CD4-positive, alpha-beta T cell treated with Interleukin-15 for 1 hour (primary cell): ENCODE measurements at places on chromosomes 2 and 18.

DNA sequence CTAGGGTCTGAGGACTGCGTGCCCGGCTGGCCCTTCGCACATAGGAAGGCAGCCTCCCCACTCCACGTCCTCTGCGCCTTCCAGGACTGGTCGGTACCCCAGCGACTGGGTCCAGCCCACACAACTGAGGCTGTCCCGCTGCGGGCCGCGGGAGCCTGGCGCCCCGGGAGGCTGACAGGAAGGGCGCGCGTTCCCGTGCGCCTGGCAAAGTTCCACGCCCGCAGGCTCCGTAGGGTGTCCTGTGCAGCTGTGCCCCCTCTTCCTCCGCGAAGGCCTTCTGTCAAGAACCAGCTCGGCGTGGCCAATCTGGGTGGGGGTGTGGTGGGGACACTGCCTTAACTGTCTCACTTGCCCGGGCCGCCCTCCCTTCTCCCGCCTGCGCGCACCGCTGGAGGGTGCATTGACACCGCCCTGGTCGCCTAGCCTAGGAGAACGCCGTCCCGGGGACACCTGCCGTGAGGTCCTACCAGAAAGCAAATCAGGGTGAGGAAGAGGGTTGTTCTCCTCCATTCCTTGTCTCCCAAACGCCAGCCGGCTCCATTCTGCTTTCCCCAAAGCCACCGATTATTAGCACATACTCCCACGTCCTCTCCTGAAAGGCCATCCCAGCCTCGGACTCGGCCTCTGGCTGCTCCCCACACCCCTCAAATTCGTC is 618 bp upstream of the LYPD1 start:
- DNase-seq = no peak

DNA sequence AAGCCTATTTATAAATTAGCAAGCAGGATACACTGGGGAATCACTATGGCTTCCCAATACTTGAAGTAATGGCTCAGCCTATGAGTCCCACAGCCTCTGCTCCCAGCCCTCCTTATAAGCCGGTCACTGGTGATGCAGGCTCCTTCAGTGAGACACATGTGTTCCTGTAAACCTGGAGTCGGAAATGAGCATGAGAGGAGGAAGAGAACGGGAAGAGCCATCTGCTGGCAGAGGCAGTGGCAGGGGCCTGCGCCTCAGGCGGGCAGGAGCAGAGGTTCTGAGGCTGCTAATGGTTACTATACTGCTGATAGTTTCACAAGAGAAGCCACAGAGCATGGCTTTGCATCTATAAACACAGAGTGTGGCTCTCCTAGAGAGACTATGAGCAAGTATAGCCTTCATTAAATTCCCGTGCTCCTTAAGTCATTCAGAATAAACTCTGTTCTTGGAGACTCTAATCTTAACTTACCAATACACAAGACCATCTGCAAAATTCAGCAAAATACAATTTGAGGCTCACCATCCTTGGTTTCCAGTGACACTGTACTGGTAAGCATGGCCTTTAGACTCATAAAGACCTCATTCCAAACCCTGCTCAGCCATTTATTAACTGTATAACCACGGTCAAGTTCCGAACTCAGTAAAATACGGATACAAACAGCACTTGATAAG is 63.3 kb downstream of the FBXO15 start:
- no peak for DNase-seq

GRCh38 chr2:100924520-100925451 is 77.3 kb upstream of the RPL31 start:
- no peak for DNase-seq

GRCh38 chr18:12872408-12872807 is 11.6 kb downstream of the PTPN2 start:
- no peak for DNase-seq

DNA sequence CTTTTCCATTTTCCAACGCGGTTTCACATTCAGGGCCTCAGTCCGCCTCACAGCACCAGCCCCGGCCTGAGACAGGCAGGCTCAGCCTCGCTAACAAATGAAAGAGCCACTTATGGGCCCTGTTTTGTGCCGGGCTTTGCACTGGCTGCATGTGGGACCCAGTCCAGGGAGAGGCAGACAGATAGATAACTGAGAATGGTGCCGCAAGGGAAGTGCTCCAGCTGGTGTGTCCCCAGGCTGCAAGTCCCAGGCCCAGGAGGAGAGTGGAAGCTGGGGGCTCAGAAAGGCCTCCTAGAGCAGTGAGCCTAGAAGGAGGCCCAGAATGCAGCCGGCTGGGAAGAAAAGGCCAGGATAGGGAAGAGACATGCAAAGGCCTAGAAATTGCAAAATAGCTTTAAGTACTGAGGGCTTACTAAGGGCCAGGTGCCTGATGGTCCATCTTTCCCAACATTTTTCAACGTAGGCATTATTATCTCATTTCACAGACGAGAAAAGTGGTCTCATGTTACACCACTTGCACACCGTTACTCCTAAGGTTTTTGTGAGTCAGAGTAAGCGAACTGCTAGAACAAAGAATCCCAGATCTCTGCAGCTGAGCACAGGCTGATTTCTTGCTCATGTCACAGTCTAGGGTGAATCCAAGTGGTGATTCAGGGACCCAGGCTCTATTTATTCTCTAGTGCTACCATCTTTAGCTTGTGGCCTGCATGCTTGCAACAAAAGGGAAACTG is 26.0 kb downstream of the ADRA2B start:
- DNase-seq = no peak

GRCh38 chr2:149155988-149156387 is 117.5 kb downstream of the LYPD6B start:
- no peak for DNase-seq

DNA sequence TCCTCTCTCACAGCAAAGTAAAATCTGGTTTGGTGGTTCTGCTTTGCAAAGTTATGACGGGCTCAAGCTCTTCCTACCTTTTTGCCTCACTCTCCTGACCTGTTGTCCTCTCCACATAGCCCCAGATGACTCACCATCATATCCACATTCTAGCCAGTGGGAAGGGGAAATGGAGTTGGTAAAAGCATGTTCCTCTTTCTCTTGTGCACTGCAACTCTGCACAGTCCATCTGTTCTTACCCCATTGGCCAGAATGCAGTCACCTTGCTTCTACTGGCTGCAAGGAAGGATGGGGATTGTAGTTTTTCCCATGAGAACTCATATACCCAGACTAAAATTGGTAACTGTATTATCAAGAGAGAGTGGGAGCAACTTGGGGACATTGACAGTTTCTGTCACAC is 50.4 kb upstream of the SMIM21 start:
- no peak for DNase-seq

- DNase-seq = no peak
These were observed 76.8 kb downstream of the ABI2 start for GRCh38 chr2:203404996-203405395.

DNA sequence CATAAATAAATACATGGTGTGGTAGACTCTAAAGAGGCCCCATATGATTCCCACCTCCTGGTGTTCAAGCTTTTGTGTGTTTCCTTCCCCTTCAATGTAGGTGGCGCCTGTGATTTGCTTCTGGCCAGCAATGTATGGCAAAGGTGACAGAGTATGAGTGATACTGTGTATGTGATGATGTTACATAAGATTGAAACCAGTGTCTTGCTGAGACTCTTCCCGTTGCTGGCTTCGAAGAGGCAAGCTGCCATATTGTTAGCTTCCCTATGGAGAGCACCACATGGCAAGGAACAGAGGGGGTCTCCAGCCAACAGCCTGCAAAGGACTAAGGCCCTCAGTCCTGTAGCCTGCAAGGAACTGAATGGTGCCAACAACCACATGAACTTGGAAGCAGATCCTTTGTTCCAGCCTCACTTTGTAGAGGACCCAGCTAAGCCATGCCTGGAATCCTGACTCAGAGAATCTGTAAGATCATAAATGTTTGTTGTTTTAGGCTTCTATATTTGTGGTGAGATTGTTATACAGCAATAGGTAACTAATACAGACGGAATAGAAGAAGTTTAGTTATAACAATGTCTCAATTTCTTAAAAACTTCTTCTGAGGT is 1.7 kb upstream of the SMAD4 start:
- no peak for DNase-seq

GRCh38 chr18:24014986-24015638 is 558 bp downstream of the TTC39C start:
- DNase-seq = no peak

DNA sequence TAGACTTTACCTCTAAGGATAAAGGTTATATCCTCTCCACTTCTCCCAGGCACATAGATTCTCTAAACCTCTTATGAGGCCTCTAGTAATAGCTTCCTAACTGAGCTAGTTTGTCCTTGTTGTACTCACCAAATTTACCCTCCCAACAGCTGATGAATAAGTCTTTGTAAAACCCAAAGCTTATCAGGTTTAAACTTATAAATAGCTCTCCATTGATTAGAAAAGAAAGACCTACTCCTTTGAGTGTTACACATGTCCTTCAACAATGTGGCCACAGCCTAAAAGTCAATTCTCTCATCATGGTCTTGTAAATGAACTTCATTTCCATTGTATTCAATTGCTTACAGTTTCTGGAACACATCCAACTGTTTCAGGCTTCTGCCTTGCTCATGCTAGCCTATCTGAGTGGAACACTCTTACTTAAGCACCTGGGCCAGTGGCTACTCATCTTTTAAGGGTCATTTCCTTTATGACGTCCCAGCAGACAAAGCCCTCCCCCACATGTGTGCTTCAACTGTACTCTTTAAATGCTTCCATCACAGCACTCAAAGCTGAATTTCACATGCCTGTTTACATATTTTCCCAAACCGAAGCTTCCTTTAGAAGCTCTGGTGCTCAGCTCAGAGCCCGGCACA is 131.6 kb downstream of the CDH2 start:
- no peak for DNase-seq

DNA sequence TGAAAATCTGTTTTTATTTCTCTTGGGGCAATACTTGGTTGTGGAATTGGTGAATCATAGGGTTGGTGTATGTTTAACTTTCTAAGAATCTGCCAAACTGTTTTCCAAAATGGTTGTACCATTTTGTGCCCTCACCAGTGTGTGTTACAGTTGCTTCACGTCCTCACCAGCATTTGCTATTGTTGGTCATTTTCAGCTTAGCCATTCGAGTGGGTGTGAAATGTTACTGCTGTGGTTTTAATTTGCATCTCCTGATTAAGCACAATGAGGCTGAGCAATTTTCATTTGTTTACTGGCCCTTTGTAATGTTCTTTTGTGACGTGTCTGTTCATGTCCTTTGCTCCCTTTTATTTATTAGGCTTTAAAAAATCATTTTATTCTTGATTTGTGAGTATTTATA is 49.7 kb downstream of the FOSL2 start:
- DNase-seq = no peak

GRCh38 chr2:23505218-23505983 is 120.4 kb downstream of the KLHL29 start:
- no peak for DNase-seq

- no peak for DNase-seq
These were observed 926.9 kb downstream of the DCC start for GRCh38 chr18:53266850-53267249.

DNA sequence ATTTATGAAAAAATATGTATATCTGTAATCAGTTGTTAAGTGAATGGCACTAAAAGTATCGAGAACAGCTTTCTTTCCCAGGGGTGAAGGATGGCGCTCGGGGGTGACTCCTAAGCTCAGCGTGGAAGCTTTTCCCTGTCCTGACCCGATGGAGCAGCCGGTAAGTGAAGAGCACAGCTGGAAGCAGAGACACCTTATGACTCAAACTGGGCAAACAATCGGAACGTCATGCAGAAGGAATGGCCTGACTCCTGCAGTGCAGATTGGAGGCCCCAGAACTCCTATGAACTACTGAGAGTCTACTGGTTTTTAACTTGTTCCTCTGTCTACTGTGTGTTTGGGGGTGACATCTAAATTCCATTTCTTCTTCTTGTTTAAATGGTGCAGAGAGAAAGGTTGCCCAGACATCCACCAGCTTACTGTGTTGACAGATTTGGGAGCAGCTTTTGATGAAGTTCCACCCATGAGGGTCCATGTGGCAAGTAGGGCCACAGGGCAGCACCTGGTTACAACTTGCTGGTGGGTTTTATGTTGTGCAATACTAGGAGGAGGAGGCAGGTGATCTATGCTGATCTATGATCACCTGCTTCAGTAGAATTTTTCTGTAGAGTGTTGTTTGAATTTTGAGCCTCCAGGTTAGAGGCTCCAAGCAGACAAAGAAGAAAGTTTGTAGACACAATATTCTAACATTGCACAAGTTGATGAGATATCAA is 52.8 kb upstream of the TMEM182 start:
- no peak for DNase-seq

GRCh38 chr2:105761931-105762515 is 17.3 kb downstream of the NCK2 start:
- DNase-seq = no peak

- DNase-seq = no peak
These were observed 13.0 kb upstream of the DAPL1 start for GRCh38 chr2:158782136-158782535.

DNA sequence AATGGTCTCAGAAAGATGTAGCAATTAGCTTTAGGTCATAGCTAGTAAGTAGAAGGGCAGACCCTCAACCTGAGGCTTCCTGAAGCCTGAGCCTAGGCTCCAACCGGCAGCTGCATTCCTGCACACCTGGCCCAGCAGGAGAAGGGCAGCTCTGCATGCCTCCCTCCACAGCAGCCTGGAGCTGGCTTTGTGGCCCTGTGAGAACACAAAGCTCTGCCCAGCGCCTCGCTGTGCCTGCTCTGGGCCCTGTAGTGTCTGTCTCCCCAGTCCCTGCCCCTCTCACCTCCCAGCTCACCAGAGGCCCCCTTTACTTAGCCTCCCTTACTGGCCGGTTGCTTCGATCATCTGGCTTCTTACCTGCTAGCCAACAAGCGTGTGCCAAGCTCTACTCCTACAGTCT is 6.7 kb downstream of the TMEM214 start:
- no peak for DNase-seq

DNA sequence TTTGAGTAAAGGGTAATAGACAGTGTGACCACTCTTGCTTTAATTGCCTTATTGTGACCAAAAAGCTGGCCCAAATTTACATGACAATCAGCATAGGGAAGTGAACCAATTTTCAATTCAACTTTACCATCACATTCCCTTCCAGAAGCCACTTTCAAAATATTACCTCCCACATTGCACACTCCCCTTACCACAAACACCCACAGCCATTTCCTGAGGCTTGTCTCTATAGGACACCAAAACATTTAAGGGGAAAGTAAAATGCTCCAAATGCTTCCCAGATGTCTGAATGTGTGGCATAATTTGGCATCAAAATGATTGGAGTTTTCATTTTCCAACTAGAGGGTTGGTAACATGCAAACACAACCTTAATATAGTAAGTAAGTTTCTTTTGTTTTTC is 616.1 kb downstream of the SLC4A3 start:
- DNase-seq = no peak
